ENCODE measurements at places on chromosomes 6 and 20.

DNA sequence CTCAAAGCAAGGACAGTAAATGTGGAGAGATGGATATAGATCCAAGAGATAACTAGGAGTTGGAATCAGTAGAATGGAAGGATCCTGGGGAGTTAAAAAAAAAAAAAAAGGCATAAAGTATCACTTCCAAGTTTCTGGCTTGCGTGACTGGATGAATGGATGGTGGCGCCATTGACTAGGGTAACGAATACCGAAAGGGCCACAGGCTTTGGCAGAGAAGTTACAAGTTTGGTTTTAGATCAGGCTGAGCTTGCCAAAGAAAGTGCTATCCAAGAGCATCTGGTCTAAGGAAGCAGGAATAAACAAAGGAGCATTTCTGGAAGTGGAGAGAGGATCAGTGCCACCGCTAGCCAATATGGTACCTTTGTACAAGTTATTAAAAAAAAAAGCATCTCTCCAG lies 17.5 kb downstream of the L3MBTL1 start:
- DNase-seq: no peak

GRCh38 chr6:114592506-114592905 lies 249.7 kb upstream of the HS3ST5 start:
- no peak for DNase-seq

GRCh38 chr6:111673937-111674336 lies 68.3 kb upstream of the TRAF3IP2 start:
- no peak for DNase-seq

DNA sequence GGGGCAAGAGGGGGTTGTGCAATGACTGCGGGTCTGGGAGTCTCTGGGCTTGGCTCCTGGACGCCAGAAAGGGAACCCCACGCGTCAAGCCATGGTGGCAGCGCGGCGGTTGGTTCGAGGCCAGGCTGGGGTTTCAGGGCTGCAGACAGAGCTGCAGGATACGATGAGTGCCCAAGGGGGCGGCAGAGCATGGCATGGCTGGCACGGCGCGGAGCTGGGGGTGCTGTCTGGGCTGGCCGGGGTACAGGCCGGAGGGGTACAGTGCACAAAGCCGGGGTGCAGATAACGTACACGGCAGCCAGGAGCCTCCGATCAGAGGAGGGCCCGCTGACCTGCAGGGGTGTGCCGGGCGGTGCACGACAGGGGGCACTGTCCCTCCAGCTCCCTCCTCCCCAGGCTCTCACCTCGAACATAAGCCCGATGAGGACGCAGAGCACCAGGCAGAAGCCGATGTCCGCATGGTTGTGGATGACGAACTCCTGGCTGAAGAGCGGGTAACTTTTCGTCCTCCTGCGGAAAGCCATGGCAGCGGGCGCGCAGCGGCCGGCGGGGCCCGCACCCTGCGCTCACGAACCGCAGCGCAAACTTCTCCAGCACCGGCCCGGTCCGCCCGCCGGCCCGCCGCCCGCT lies 353 bp downstream of the TRAM2 start:
- peak; percentile 72 for DNase-seq

- DNase-seq: no peak
These were observed 55.0 kb downstream of the BTBD9 start for GRCh38 chr6:38584731-38585130.

- no peak for DNase-seq
These were observed 61.0 kb upstream of the ZMYND8 start for GRCh38 chr20:47417245-47418068.

DNA sequence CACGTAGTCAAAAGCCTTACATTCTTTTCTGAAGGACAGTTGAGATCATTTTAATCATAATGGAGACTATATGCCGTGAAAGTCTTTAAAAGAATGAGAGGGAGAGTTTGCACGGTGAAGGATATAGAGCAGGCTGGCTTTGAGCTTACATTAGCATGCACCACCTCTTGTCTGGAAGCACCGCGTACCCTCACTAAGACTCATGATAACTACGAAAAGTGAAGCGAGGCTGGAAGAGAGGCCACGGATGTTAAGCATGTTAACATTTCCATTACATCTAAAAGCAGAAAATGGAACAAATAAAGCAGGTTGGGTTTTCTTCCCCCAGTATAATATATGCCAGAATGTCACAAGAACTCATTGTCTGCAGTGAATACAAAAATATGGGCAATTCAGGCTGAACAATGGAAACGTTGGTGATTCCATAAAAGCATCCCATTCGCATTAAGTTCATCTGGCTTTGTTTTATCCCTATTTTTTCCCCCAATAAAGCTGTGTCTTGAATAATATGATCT lies 40.6 kb upstream of the NKX2-2 start:
- DNase-seq: no peak

DNA sequence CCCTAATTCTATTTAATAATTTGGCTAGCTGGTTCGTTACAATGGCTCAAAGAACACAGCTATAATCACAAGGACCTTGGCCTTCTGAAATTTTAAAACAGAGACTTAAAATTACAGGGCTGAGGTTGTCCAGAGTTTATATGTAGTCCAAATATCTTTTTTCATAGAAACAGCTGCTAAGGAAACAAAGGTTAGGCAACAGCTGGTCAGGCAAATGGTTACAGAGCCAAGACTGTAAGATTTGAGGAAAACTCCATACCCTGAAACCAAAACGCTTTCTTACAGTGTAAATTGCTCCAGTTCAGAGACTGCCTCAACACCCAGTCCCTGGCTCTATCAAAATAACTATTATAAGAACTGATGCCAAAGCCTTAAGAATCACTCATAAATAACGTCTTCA lies 9.7 kb upstream of the ARHGAP18 start:
- DNase-seq: no peak

- DNase-seq: no peak
These were observed 60.9 kb downstream of the PLCB4 start for GRCh38 chr20:9129756-9130155.

DNA sequence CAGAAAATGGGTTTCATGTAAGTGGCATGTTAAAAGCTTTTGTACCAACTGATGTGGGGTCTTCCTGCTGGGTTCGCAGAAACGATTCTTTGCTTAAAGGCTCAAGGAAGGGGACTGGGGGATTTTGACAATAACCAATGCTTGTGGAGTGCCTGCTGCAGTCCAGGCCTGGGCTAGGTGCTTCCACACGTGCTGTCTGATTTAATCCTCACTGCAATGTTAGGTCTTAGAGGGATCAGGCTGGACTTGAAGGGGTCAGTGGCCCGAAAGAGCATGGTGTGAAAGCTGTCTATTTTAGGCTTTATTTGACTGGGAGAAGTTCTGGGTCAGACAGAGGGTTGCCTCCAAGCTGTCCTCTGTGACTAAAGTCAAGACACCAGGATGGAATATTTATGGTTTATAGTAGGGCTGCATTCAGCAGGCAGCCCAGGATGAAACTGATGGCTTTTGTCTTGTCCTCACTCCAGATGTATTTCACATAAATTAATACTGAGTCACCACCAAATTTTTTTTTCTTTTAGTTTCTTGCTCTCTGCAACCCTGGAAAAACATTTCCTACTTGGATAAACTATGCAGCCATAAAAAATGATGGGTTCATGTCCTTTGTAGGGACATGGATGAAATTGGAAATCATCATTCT lies 219.1 kb downstream of the ZMYND8 start:
- DNase-seq: no peak

DNA sequence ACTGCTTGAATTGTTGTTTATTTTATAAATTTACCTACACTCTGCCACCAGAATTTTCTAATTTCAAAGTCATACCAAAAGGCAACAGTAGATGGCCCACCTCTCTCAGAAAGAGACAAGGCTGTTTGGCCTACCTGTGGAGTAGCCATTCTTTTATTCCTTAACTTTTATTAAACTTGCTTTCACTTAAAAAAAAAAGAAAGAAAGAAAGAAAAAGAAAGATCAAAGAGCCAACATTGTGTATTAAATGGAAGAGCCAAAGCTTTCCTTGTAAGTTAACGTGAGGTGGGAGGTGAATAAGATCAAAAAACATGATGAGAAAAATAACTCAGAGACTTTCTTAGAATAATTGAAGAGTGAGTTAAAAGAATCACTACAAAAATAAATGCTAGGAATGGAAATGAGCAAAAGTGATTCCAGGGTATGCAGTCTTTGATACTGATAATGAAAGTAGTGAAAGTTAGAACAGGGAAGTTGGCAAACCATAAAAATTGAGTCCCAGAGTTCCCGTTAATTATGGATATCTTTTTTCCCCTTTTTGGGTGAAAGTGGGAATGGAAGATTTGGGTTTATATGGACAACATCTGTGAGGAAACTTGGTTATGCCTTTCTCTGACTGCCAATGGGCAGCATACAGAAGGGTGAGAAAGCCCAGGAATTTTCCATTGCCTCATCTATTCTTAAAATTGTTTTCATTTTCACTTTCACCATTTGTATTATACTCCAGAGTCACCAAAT lies 35.9 kb upstream of the MYB start:
- DNase-seq: no peak

- no peak for DNase-seq
These were observed 13.5 kb downstream of the DYNLRB1 start for GRCh38 chr20:34529742-34530141.

GRCh38 chr6:104705095-104705707 lies 154.5 kb downstream of the HACE1 start:
- peak; percentile 16 for DNase-seq

DNA sequence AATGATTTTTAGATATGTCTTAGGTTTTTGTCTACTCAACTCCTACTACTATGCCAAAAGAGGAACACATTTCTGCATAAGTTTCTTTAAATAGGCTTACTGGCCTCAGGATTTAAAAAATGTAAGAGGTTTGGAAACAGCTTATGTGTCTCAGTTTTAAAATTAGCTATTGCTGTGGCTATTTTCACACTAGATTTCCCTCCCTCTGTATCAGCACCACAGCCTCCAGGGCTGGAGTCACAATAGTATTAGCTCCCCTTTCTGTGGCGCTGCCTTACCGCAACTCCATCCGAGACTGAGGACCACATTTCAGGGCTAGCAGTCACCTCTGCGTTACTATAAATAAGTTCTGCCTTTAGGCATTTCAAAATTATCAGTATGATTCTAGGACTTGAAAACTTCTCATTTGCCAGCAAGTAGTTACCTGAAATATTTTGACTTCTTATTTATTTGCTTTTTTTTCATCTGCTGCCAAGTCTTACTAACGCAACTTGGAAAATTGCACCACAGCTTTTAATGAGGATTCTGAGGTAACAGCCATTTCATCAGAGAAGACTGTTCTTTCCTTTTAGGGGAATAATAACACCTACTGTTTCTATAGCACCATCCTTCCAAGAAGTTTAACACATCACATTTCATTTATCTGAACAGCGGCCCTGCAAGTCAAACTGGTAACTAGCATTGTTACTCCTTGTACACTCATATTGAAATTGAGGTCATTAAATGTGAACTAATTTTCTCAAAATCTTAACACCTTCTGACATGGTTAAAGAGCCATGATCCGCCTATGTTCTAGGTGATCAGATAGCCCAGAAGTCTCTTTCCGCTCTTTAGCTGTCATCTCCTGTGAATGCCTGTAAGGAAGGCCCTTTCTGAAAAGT lies 105.9 kb downstream of the GJA10 start:
- DNase-seq: no peak

DNA sequence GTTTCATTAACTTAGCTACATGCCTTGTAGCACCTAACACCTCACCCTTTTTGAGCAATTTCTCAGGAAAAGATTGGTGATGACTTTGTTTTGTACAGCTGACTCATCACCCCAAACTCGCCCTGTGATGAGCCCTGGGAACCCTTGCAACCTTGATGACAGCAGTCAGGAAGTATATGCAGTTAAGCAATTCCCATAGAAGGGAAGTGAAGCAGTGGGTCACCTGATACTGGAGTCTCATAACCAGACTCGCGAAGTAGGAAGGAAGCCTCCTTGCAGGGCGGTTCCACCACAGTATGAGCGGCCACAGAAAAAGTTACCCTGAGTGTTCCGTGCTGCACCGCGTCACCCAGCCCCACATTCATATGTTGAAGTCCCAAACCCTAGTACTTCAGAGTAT lies 82.0 kb upstream of the EDN1 start:
- no peak for DNase-seq

DNA sequence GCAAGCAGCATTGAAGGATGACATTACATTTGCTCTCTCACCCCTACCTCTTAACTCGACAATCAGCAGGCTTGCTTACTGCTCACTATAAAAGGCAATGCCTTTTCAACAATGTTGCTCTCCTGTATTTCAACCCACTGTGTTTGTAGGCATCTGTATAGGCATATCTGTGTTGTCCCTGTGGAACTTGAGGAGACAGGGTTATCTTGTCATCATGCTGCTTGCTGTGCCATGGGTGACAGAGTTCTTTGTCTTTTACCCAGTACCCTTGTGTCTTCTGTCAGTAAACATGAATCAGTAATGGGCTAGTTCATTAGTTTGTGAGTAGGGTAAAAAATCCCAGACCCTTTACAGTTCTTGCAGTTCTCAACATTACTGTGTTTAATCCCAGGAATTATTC lies 25.2 kb downstream of the PHF3 start:
- no peak for DNase-seq

- DNase-seq: peak; percentile 95
These were observed 4.3 kb upstream of the CEBPB start for GRCh38 chr20:50186151-50186885.

- no peak for DNase-seq
These were observed 67.8 kb upstream of the NHSL1 start for GRCh38 chr6:138567052-138567451.

DNA sequence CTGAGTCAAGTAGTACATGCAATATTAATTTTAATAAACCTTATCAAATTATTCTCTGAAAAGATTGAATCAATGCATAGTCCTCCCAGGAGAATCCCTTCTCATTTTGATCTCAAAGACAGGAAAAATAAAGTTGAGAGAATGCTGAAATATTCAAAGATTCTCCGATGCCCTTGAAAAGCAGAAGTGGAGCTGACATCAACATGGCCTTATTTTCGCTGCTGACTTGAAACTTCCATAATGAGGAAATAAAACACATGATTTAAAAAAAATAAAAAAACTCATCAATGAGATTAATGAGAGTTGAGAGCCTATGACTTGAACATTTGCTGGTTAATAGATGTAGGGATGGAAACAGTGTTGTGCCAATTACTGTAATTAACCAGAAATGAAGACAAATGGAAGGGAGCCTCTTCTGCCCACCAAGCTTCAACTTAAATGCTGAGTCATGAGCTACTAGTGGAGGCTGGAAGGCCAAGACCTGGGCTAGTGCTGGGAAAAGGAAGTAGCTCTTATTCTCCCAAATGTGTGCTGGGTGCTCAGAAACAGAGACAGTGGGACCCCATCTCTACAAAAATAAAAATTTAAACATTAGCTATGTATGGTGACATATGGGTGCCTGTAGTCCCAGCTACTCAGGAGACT lies 139.9 kb downstream of the BFSP1 start:
- DNase-seq: no peak

DNA sequence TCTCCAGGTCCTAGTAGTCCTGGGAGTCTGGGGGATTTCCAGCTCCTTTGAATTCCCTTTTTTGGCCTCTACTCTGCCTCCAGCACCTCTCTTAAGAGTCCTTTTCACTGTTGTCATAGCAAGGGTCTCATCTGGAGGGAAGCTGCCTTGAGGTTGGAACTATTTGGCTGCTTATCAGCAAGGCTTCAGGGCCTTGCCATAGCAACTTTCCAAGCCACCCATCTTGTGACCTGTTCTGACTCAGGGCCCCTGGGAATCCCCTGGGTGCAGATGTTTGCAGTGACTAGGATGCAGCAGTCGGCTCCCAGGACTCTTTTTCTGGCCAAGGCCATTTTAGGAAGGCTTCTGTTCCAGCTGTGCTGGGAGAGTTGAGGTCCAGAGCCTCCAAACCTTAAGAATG lies 12.4 kb downstream of the PKIG start:
- DNase-seq: peak; percentile 42

GRCh38 chr20:6466075-6466810 lies 301.2 kb upstream of the BMP2 start:
- no peak for DNase-seq
